Midbrain (tissue), 1 donor: ENCODE measurements at places on chromosomes 3 and 15.

- no peak for DNase-seq
Observed at GRCh38 chr3:173747427-173747826, 349.9 kb downstream of the NLGN1 start.

- DNase-seq = peak; percentile 82
Observed at GRCh38 chr15:48331796-48332641, 790 bp downstream of the DUT start.

- no peak for DNase-seq
Observed at GRCh38 chr15:56524915-56525314, 60.0 kb upstream of the MNS1 start.

- DNase-seq = no peak
Observed at GRCh38 chr3:188949996-188950395, 221.8 kb upstream of the TPRG1 start.

- no peak for DNase-seq
Observed at GRCh38 chr15:75235760-75236729, 22.1 kb upstream of the GOLGA6C start.

- no peak for DNase-seq
Observed at GRCh38 chr3:157373783-157374182, 62.9 kb upstream of the PTX3 start.

DNA sequence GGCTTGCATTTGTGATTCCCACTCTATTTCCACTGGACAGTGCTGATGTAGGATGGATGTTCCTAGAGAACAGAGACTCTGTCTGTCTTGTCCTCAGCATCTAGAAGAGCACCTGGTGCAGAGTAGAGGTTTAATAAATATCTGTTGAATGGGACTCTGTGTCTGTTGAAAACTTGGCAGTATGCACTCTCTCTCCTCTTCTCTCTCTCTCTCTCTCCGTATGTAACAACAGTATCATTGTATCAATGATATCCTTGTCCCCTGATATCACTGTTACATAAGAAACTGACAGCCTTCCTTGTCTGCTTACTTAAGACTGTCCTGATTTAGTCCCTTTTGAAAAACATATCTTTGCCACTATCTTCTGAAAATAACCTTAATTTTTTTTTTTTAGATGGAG, 24.3 kb upstream of the MGLL start:
- DNase-seq = peak; percentile 9

DNA sequence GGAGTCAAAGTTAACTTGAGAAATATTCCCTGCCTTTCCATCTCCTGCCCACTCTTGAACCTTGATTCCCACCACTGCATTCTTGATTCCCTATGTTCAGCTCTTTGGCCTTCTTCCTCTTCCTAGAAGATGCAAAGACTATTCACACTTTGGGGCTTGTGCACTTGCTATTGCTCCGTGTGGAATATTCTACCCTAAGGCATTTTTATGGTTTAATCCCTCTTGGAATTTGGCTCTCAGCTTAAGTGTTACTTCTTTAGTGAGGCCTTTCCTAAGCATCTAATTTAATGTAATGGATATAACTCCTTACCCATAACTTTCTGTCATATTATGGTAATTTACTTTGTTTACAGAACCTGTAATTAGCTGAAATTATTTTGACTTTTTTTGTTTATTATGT, 318.9 kb upstream of the COL8A1 start:
- no peak for DNase-seq

GRCh38 chr3:24272408-24272807, 222.2 kb downstream of the THRB start:
- DNase-seq = no peak

DNA sequence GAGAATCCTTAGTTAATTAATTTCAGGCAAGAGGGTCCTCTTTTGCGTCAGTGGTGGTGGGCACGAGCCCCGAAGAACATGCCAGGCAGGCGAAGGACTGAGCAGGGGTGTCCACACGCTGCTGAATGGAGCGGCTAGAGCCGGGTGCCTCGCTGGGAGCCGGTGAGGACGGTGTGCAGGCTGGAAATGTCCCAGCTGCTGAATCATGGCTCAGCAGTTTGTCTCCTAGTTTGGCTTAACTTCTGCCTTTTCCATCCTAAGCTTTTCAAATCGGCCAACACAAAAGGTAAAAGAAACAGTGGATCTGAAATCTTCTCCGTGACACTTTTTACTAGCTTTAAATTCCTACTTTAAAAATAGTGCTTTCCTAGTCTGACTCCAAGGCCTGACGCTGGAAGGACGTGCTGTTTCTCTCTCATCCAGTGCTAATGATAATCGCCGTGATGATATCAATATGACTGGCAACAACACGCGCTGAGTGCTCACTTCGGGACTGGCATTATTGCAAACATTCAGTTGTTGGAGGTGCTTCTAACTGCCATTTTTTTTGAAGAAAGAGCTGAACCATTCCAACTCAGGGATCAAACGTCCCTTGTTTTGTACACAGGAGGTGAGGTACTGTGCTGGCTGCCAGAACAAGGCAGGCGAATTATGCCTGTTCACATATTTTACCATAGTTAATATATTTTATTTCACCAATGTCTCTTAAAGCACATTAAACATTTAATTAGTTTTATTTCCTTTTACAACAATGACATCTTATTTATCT, 19.8 kb downstream of the PCSK6 start:
- DNase-seq = no peak

- DNase-seq = no peak
Observed at GRCh38 chr15:25971053-25971452, 107.9 kb upstream of the ATP10A start.

- DNase-seq = no peak
Observed at GRCh38 chr3:190865419-190865818, 2.9 kb upstream of the GMNC start.

GRCh38 chr3:161035711-161036110, 69.4 kb downstream of the B3GALNT1 start:
- no peak for DNase-seq

- DNase-seq = no peak
Observed at GRCh38 chr15:70258369-70259027, 160.8 kb upstream of the TLE3 start.

DNA sequence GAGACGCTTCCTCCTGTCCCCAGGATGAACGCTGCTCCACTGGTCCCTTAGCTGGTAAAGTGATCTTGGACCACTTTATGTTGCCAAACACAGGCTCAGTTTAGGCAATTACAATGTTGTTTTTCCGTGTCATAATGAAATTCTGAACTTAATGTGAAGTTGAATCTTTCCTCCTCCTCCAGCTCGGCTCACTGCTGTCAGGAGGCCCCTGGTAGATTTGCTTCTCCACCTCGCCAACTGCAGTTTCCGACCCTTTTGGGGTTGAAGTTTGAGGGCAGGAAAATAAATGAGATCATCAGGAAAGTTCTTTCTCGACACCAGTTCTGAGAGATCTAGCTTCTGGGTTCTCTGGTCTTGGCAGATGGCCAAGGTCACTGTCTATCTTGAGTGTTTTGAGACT, 27.8 kb downstream of the CFAP161 start:
- DNase-seq = no peak

- DNase-seq = no peak
Observed at GRCh38 chr3:193803288-193803687, 210.3 kb downstream of the OPA1 start.

- DNase-seq = no peak
Observed at GRCh38 chr3:105316331-105316730, 50.4 kb upstream of the ALCAM start.

- DNase-seq = no peak
Observed at GRCh38 chr3:89740080-89740880, 632.9 kb downstream of the EPHA3 start.

DNA sequence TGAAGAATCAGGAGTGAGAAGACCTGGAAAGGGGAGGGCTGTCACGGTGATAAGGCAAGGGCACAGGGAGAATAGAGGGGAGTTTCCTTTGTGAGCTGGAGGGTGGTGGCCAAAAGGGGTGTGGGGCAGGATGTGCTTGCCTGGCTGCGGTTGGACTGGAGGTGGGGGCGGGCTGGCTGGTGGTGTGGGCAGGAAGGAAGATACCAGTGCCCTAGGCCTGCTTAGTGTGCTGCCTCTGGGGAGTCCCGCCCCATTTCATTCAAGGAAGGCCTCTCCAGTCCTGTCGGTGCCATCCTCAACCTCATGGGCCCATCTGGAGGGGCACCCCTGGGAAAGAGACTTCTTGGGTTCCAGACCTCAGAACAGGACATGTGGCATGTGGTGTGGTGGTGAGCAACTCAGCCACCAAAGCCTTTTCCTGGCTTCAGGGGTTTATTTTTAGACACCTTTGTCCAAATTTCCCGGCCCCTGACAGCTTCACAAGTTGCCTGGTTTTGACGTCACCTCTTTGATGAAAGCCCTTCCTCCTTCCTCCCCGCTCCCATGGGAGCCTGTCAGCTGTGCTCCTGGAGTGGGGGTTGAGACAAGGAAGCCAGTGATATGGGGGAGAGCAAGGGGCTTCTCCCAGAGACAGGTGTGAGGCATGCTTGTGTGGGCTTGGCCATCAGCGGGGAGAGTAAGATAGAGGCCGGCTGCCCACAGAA, 15.6 kb downstream of the TEX264 start:
- DNase-seq = no peak

DNA sequence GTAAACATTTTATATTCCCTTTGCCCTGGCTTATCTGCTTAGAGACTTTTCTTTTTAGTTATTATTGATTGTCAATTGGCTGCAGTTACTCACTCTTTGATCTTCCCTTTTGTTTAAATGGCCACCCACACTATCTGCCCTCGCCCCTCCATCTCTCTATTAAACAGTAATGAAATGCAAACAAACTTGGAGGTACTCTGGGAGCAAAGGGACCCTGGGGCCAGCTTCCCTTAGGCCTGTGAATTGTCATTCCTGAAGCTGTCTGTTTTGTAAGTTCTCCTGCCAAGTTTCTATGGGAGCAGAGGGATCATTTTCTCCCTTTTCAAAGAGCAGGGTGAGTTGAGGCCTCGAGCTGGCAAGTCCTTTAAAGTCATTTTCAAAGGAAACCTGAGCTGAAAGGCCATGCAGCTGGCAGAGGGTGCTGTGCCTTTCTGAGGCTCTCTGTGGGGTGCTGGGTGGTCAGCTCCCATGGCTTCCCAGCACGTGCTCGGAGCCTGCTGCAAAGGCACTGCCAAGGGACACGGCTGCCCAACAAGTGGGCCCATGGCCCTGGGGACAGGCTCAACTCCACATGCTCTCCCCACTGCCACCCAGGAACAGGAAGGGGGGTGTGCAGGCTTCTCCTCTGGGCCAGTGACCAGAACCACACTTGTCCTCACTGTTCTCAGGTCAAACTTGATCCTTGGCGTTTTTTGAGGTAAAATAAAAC, 17.4 kb upstream of the RTP2 start:
- DNase-seq = peak; percentile 73

GRCh38 chr15:89976246-89976600, 24.9 kb upstream of the ZNF710 start:
- DNase-seq = no peak

DNA sequence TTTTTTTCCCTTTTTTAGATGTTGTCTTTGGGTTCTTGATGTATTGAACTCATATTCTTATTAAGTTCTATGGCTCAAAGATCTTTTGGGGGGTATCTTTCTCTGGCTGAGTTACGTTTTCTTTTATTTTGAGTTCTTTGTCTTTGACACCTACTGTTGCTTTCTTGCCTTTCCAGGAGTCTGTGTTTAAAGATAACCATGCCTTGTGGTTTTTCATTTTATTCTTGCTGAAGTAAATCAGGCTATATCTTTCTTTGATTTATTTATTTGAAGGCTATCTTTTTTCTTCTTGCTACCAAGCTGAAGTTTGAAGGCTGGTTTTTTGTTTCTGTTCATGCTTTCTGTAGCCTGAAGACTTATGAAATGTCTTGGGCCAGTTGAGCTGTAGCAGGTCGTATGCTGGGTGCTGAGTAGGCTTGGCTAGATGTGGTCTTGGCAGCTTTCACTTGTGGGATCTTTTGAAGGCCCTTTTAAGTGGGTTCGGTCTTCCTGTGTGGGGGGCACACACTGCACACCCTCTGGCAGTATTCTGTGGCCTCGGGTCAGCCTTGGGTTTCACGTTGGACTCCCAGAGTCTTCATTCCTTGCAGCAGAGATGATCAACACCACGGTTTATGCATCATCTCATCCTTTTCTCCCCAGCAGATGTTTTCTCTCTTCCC, 17.5 kb downstream of the SLCO3A1 start:
- DNase-seq = no peak

DNA sequence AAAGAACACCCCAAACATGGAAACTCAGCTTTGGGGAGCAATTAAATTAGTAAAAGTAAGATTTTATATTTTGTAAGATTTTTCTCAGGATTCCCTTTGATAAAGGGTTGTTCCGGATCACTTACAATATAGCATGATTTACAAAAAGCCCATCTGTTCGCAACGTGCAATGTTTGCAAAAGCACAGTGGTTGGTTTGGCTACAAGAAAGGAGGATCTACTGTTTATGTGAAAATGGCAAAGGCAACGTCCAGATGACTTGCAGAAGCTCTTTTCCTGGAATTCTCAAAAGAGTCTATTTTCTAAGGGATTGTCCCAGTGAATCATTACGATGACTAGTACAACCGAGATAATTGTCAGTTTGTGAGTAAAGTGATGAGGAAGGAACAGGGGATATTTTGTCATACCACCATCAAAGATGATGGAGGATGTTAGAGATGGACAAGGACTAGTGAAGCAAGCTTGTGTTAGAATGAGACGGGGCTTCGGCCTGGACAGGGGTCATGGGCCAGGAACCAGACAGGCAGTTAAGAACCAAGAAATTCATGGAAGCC, 71.6 kb downstream of the CRYGS start:
- DNase-seq = no peak

GRCh38 chr3:187212705-187213104, 15.4 kb downstream of the RTP1 start:
- no peak for DNase-seq

DNA sequence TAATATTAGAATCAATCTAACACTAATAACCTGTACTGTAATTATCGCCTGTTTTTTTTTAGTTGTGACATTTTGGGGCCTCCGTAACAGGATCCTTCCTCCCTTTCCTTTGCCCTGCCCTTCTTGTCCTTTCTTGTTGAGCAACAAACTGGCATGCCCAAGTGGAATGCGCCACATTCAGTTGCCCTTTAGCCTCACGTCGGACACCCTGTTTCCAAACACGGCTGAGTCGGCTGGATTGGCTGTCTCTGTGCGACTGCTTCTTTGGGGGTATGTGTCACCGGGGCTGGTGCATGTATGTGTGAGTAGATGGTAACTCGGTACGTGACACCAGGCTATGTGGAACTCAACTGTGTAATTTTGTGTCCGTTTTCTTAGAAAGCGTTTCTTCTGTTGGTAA, 24.1 kb downstream of the TRAK1 start:
- DNase-seq = no peak

DNA sequence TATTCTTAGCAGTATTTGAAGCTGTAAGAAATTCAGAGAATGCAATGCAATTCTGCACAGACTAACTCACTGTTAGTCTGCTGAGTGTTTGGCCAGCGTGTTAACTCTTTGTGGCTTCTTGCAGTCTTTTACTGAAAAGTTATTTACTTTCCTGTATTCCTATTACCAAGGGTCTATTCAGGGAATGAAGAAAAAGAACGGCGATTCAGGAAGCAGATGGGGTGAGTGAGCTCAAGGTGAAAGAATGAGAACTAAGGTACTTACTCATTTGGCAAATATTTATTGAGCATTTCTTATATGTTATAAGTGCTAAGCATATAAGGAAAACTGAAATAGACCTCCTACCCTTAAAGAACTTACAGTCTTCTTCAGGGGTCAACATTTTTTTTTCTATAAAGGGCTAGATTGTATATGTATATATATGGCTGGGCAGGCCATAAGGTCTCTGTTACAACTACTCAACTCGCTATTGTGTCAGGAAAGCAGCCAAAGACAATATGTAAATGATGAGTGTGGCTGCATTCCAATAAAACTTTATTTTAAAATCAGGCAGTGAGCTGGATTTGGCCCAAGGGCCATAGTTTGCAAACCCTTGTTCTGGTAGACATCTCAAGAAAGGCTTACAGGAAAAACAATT, 271.9 kb upstream of the GADL1 start:
- no peak for DNase-seq
